CD4-positive, CD25-positive, alpha-beta regulatory T cell (primary cell): ENCODE measurements at places on chromosomes 1 and 21. TPM values are rescaled to one million over a fixed set of nuclear protein-coding genes. Genes with fewer than 3 reads are reported as not detected.
A peak's percentile ranks its signal among the peaks of the same experiment; 100 is the strongest.

DNA sequence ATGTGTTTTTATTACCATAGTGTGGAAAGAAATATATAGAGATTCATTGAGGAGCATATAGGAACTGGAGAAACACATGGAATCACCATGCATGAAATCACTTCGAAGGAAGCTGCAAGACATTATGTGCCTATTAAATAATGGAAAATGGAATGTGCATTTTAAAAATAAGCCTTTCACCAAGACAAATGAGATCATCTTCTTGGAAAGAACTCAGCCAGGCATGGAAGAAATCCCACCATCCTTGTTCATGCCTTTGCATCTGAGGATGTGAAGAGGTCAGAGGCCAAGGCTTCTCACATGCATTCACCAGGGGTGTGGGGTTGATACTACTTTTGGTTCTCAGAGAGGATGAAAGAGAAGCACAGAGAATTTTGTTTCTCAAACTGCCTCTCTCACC, 50.0 kb downstream of the C1orf198 start:
- H3K36me3 ChIP-seq = no peaks in the 10 kb centered on the region
- no peak for DNase-seq
- no peak overlapping the region for H3K4me3 ChIP-seq
- no peaks in the 10 kb centered on the region for H3K4me1 ChIP-seq
- H3K27me3 ChIP-seq = peaks cover 7% of the 10 kb centered on the region

The CDA gene
- not detected for polyA plus RNA-seq

The CTSE gene
- polyA plus RNA-seq = not detected

- H3K27me3 ChIP-seq = peaks cover 3% of the 10 kb centered on the region
- no peaks in the 10 kb centered on the region for H3K36me3 ChIP-seq
- no peak overlapping the region for H3K27ac ChIP-seq
- no peak for DNase-seq
These were observed 36.2 kb downstream of the IRF2BP2 start for GRCh38 chr1:234573711-234574299.

The UFC1 gene
- 162 TPM for polyA plus RNA-seq

GRCh38 chr1:42689912-42690311, 7.7 kb downstream of the YBX1 start:
- peaks cover 18% of the 10 kb centered on the region for H3K36me3 ChIP-seq
- no peak overlapping the region for H3K27ac ChIP-seq
- H3K4me3 ChIP-seq = peak overlapping the region; percentile 41

DNA sequence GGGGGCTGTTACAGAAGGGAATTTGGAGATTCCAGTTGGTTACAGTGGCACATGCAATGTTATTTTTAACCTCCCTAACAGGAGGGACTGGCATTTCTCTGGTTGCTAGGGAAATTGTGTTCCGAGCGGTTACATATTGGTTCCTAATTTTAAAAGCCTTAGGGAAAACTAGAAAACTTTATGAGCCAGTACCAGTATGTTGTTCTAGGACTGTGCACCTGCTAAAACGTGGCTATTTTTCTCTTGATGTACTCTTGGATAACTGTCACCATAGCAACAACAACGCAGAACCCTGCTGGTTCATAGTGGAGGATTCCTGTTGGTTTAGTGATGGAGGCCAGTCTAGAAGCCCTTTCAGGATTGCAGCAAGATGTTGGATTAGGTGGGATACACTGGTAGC, 68.9 kb upstream of the PGBD5 start:
- H3K36me3 ChIP-seq = no peaks in the 10 kb centered on the region
- no peaks in the 10 kb centered on the region for H3K4me1 ChIP-seq

The NES gene
- not detected for polyA plus RNA-seq

The TFF2 gene
- polyA plus RNA-seq = not detected

The PROK1 gene
- polyA plus RNA-seq = not detected

GRCh38 chr1:244461245-244462071, at the start of gene CATSPERE:
Gene CATSPERE, plus strand, starts transcription at chr1:244461273. Its CDS starts 157 bp downstream, at chr1:244461430.
- H3K27me3 ChIP-seq = no peaks in the 10 kb centered on the region
- H3K27ac ChIP-seq = peak within 1 kb of the TSS; percentile 79
- peak; percentile 70 for DNase-seq
- peak within 1 kb of the TSS; percentile 86 for H3K4me3 ChIP-seq
- peaks cover 11% of the 10 kb centered on the region for H3K4me1 ChIP-seq
- H3K36me3 ChIP-seq = no peaks in the 10 kb centered on the region

DNA sequence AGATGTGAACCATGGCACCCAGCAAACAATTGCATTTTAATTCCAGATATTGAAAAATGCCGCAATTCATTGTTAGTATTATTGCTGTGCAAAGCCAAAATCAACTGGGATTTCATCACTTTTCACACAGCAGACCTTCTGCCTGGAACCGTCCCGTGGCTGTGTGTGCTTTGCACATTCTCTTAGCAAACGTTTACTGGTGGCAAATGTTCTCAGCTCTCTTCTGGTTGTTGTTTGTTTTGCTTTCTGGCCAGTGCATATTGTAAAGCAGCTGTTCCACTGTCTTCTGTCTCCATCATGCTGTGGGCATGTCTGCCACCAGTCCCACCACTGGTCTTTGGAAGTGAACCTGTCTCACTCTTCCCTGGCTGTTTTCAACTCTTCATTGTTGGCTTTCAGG, 19.8 kb upstream of the TTLL10 start:
- H3K27ac ChIP-seq = no peak overlapping the region
- DNase-seq = no peak
- no peaks in the 10 kb centered on the region for H3K27me3 ChIP-seq
- H3K4me1 ChIP-seq = peaks cover 14% of the 10 kb centered on the region
- no peak overlapping the region for H3K4me3 ChIP-seq

DNA sequence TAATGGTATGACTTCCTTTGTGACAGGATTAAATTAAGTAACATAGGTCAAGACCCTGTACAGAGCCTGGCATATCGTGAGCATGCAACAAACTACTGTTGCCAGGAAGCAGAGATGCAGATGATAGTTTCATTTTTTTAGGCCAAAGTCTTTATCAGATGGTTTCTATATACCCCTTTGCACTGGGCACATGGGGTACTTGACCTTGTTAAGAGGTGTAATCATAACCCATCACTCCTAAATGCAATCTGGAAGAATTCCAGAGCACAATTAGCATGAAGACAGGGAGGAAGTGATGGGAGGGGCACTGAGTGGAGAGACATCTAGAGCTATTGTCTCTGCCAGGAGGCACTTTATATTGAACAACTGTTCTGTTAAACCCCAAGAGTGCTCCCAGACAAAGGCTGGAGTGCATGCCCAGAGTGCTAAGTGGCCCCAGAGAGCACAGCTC, 22.1 kb downstream of the ZBTB17 start:
- H3K4me3 ChIP-seq = no peak overlapping the region
- peaks cover 36% of the 10 kb centered on the region for H3K4me1 ChIP-seq
- H3K27me3 ChIP-seq = no peaks in the 10 kb centered on the region
- DNase-seq = no peak

- peaks cover 98% of the 10 kb centered on the region for H3K36me3 ChIP-seq
- H3K4me3 ChIP-seq = no peak overlapping the region
- no peak for DNase-seq
- H3K27ac ChIP-seq = no peak overlapping the region
- peaks cover 12% of the 10 kb centered on the region for H3K4me1 ChIP-seq
These were observed 36.4 kb downstream of the TMEM53 start for GRCh38 chr1:44637702-44638411.

- peak overlapping the region; percentile 46 for H3K4me3 ChIP-seq
- H3K27me3 ChIP-seq = no peaks in the 10 kb centered on the region
- peak overlapping the region; percentile 68 for H3K27ac ChIP-seq
- H3K36me3 ChIP-seq = no peaks in the 10 kb centered on the region
- H3K4me1 ChIP-seq = peaks cover 67% of the 10 kb centered on the region
These were observed 71.1 kb downstream of the TPR start for GRCh38 chr1:186303911-186304310.

GRCh38 chr1:156226116-156226538, 13.3 kb downstream of the PMF1 start:
- no peak overlapping the region for H3K4me3 ChIP-seq
- peak overlapping the region; percentile 43 for H3K27ac ChIP-seq
- no peaks in the 10 kb centered on the region for H3K27me3 ChIP-seq
- DNase-seq = no peak

DNA sequence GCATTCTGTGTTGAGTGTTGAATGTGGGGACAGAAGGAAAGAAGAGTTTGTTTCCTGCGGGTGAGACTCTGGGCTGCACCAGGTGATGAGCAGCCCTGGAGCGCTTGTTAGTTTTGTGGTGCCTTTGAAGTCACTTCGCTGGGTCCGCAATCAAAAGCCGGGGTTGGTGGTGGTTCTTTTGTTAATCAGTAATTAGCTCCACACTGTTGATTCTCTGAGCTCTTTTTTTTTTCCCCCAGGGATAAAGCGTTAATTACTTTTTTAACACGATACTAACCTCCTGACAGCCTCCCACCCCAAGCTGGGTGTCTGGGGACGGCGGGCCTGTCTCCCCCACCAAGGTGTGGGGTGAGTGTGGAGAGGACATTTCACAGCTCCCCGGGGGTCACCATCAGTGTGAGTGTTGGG, 56.6 kb downstream of the AGPAT3 start:
- peak overlapping the region; percentile 62 for H3K27ac ChIP-seq
- H3K4me1 ChIP-seq = peaks cover 43% of the 10 kb centered on the region
- peak; percentile 55 for DNase-seq
- no peaks in the 10 kb centered on the region for H3K27me3 ChIP-seq

- no peak for DNase-seq
- H3K4me3 ChIP-seq = no peak overlapping the region
- H3K27ac ChIP-seq = no peak overlapping the region
- peaks cover 91% of the 10 kb centered on the region for H3K36me3 ChIP-seq
These were observed 12.5 kb upstream of the SRM start for GRCh38 chr1:11072216-11072917.

The RNF187 gene
- polyA plus RNA-seq = 17.2 TPM

- H3K27ac ChIP-seq = no peak overlapping the region
- H3K4me1 ChIP-seq = peaks cover 14% of the 10 kb centered on the region
These were observed 5.3 kb downstream of the CREG1 start for GRCh38 chr1:167548059-167548932.

DNA sequence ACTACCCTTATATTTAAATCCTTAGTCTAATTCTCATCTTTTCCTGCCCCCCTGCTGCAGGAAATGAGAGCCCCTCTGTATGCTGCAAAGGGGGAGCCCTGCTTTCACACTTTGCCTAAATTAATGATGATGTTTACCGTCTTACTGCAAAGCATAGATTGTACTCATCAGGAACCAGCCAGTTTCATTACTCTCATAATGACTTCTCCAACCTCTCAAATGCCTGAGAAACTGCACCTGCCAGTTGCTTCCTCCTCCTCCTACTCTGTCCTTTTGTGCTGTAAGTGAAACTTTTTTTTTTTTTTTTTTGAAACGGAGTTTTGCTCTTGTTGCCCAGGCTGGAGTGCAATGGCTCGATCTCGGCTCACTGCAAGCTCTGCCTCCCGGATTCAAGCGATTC, 101.7 kb downstream of the ADSS2 start:
- no peaks in the 10 kb centered on the region for H3K36me3 ChIP-seq
- H3K4me3 ChIP-seq = no peak overlapping the region
- H3K4me1 ChIP-seq = no peaks in the 10 kb centered on the region
- H3K27me3 ChIP-seq = no peaks in the 10 kb centered on the region
- H3K27ac ChIP-seq = no peak overlapping the region
- no peak for DNase-seq

The SPRR3 gene
- polyA plus RNA-seq = not detected

- no peak for DNase-seq
- no peak overlapping the region for H3K27ac ChIP-seq
- peaks cover 6% of the 10 kb centered on the region for H3K27me3 ChIP-seq
These were observed 4.8 kb downstream of the LCE1D start for GRCh38 chr1:152801333-152801732.

GRCh38 chr1:115164940-115165705, 75.8 kb upstream of the TSPAN2 start:
- no peaks in the 10 kb centered on the region for H3K4me1 ChIP-seq
- no peak overlapping the region for H3K27ac ChIP-seq
- no peak overlapping the region for H3K4me3 ChIP-seq
- no peak for DNase-seq
- peaks cover 7% of the 10 kb centered on the region for H3K27me3 ChIP-seq
- no peaks in the 10 kb centered on the region for H3K36me3 ChIP-seq

The LCE2B gene
- not detected for polyA plus RNA-seq

GRCh38 chr1:36585569-36586548, 103.1 kb upstream of the CSF3R start:
- no peak overlapping the region for H3K4me3 ChIP-seq
- no peak overlapping the region for H3K27ac ChIP-seq
- DNase-seq = no peak
- no peaks in the 10 kb centered on the region for H3K36me3 ChIP-seq

DNA sequence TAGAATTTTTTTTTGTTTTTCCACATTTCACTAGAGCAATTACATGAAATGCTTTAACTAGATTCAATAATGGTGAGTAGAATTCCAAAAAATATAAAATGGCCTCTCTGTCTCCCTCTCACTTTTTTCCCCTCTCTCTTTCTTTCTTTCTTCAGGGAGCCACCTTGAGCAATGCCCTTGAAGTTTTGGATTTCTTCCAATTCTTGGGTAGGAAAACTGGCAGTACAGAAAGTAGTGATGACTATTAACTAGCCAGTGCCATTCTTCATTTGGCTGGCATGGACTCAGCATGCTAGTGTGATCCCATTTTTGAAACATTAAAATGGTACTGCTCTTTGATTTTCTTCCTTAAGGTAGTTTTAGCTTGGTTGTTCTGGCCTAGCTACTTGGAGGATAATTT, 4.5 kb upstream of the FNBP1L start:
- peaks cover 12% of the 10 kb centered on the region for H3K27me3 ChIP-seq
- H3K4me1 ChIP-seq = peaks cover 14% of the 10 kb centered on the region
- no peak overlapping the region for H3K27ac ChIP-seq
- H3K4me3 ChIP-seq = no peak overlapping the region

- H3K27ac ChIP-seq = no peak overlapping the region
- H3K36me3 ChIP-seq = no peaks in the 10 kb centered on the region
- no peaks in the 10 kb centered on the region for H3K27me3 ChIP-seq
- no peak for DNase-seq
- no peaks in the 10 kb centered on the region for H3K4me1 ChIP-seq
- H3K4me3 ChIP-seq = no peak overlapping the region
These were observed 8.2 kb upstream of the AZIN2 start for GRCh38 chr1:33072707-33073106.

- DNase-seq = no peak
- no peaks in the 10 kb centered on the region for H3K27me3 ChIP-seq
- no peaks in the 10 kb centered on the region for H3K36me3 ChIP-seq
These were observed 1.4 kb downstream of the SLC9A1 start for GRCh38 chr1:27153549-27153886.

- DNase-seq = no peak
- no peak overlapping the region for H3K27ac ChIP-seq
- no peak overlapping the region for H3K4me3 ChIP-seq
These were observed 58.5 kb upstream of the MORC3 start for GRCh38 chr21:36261459-36261858.

The SYTL1 gene
- polyA plus RNA-seq = 118 TPM
